ENCODE measurements at places on chromosomes 3 and 15.
A peak's percentile ranks its signal among the peaks of the same experiment; 100 is the strongest.

DNA sequence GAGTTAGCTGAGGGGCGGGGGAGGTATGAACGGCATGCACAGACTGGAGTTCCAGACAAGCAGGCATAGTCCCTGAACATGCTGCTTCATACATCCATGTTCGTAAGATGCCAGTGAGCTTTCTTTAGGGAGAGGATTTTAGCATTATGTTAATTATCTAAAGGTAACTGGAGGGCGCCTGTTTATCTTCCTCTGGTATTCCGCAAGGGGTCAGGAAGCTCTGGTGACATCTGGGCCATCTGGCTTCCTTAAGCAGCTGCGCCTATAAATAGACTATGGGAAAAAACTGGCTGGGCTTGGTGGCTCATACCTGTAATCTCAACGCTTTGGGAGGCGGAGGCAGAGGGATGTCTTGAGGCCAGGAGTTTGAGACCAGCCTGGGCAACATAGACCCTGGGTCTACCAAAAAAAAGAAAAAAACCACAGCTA lies 1.5 kb upstream of the FBXO22 start:
- no peak for DNase-seq

GRCh38 chr3:115148142-115148790 lies 1.2 kb upstream of the ZBTB20 start:
- no peak for DNase-seq

DNA sequence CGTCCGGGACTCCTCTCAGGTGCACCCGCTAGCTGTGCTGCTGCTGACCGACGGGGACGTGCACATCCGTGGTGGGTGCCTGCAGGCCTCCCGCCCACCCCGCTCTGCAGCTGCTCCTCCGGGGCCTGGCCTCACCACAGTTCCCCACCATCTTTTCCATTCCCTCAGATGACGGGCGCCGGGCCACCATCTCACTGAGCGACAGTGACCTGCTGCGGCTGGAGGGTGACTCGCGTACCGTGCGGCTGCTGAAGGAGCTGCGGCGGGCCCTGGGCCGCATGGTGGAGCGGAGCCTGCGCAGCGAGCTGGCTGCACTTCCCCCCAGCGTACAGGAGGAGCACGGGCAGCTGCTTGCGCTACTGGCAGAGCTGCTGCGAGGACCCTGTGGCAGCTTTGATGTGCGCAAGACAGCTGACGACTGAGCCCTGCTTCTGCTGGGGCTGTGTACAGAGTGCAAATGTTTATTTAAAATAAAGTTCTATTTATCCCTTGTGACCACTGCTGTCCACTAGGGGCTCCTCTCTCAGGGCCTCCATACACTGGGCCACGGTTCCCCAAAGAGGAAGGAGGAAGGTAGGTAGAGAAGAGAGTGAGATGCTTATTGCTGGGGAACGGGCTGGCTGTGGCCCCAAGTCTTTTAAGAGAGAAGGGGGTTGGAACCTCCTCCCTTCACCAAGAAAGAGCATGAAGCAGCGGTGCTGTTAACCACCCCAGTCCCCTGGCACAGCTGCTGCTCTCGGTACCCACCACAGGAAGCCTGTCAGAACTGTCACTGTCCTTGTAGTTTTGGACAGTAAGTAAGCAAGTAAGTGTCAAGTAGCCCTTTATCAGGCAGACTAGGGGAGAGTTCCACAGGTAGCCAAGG lies 47.0 kb downstream of the DHX30 start:
- DNase-seq = no peak

DNA sequence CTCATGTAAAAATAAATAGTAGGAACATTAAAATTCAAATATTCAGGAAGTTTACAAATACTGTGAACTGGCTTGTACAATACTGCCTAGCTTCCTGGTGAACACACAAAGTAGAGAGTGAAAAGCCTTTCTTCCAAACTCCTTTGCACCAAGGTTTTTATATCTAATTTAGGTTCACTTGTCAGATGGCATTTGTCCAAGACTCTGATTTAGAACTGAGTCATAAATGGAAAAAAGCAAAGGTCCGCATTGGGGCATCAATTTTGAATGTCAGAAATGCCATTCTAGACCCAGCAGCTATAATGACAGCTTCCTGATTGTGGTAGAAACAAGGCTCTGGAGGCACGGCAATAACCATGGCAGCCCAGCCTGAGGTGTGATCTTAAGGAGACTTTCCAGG lies 160.7 kb downstream of the PDE8A start:
- no peak for DNase-seq

DNA sequence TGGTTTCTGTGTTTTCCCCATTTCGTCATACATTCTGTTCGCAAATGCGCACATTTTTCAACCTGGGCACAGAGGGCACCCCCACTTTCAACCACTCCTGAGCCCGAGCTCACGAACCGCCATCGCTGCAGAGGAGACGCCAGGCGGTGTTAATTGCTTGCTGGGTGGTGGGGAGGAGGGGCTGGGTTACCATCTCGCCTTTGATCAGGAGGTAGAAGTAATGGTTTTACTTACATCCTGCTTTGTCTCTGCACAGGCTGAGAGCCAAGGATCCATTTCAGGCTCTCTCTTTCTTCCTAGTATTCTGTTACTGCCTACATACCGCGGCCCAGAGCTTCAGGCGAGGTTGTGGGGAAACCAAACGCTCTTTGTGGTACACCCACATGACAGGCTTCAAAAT lies 177.3 kb upstream of the WNT5A start:
- DNase-seq = no peak

DNA sequence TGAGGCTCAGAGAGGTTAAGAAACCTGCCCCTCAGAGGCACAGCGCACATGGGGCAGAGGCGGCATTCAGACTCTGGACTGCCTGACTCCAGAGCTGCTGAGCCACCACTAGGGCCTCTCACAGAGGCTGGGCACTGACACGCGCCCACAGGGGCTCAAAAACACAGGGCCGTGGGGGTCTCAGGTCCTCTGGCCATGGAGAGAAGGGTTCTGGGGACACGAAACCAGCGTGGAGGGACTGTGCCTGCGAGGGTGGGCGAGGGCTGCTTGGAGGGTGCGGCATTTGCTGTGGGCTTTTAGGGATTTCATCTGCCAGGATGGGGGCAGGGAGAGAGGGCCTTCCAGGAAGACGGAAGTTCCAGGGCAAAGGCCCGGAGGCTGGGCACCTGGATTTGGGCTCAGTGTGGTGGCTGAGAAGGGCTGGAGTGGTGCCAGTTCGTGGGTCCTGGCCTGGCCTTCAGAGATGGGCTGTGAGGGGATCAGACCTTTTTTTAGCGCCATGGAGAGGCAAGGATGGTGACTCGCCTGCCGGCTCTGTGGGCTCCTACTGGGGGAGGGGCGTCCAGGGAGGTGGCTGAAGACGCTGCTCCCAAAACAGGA lies 69.6 kb downstream of the EFCAB12 start:
- DNase-seq = no peak

DNA sequence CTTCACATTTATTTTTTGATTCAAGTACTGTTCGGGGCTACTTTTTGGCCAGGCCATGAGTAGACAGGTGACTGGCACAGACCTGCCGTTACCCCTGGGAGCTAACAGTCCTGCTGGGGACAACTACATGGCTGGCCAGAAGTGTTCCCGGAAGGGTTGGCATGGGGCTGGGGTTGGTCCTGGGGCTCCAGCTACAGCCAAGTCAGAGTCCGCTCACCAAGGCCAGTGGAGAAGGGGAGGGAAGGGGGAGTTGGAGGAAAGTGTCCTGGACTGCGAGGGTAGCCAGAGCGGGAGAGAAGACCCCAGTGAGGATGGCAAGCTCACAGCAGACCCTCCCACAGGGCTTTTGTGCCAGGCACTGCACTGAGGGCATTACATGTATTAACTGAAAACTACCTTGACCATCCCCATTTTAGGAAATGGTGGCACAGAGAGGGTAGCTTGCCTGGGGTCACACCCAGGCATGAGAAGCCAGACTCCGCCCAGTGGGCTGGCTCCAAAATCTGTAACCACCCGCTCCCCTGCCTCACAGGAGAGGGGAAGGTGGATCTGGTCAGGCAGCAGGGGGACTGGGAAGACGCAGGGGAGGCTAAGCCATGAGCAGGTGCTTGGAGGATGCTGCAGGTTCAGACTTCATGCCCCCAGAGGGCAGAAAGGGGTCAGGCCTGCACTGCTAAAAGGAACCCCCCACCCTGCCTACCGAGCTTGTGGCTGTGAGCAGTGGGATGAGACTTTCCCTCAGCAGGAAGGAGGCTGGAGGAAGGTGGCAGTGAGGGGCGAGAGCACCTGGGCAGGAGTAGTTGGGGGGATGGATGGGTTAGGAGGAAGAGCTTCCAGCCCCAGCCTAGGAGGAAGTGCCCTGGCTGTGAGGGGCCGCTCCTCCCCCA lies 38.3 kb upstream of the ESYT3 start:
- DNase-seq = no peak

DNA sequence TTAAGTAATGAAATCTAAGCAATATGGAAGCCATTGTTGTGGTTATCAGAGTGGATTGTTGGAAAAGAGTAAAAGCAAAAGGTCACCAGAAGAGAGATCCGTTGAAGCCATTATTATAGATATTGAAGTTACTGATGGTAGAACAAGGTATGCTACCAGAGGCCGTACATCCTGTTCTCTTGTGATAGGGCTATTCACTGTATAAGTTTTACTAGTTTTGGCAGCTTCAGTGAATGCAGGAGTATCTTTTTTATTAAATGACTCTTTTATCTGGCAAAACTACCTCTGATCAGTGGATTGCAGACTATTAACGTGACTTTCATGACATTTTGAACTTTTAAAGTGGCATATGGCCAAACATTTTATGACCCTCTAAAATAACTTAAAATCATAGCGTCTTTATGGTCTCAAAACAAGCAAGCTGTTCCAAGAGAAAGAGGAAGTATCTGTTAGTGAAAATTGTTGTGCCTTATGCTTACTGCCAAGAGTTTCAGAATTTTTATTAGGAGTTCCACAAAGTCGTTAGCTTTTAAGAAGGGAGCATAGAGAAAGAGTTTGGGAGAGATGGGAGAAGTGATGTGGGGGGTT lies 102.9 kb downstream of the LRRC49 start:
- DNase-seq = no peak

GRCh38 chr3:13009132-13009945 lies 63.9 kb downstream of the IQSEC1 start:
- no peak for DNase-seq

DNA sequence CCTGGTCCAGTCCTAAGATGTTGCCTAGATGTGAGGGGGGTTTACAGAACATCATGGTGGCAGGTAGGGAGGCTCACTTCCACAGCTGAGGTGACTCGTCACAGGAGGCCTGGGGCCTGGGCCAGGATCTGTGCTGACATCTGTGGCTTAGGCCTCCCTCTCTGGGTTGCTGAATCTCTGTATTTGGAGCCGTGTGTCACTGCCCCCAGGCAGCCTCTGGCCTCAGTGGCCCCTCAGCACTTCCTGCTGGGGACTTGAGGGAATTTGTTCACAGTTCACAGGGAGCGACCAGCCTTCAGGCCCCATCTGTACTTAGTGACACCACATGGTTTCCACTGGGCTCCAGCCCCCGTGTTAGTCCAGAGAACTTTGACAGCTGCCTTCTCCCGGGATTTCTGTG lies 41.7 kb upstream of the ADAMTSL3 start:
- DNase-seq = no peak

- DNase-seq = no peak
Observed at GRCh38 chr3:9204253-9204992, 45.0 kb downstream of the SRGAP3 start.

DNA sequence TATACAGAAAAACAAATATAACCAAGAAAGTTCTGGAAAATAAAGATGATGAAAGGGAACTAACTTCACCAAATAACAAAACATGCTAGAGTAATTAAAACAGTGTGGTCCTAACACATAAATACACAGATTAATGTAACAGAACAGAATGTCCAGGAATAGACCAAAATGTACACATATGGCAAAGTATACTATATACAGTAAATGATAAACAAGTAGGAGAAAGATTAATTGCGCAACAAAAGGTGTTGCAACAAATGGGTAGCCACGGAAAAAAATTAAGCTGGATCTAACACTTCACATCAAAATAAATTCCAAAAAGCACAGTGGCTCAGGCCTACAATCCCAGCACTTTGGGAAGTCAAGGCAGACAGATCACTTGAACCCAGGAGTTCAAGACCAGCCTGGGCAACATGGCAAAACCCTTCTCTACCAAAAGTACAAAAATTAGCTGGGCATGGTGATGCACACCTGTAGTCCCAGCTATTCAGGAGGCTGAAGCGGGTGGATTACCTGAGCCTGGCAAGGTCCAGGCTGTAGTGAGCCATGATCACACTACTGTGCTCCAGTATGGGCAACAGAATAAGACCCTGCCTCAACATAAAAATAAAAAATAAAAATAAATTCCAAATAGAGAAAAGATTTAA lies 19.8 kb downstream of the SCAP start:
- DNase-seq = no peak

- no peak for DNase-seq
Observed at GRCh38 chr15:99433026-99433756, 132.6 kb upstream of the MEF2A start.

GRCh38 chr3:187740421-187741399 lies 4.6 kb downstream of the BCL6 start:
- DNase-seq = peak; percentile 48

DNA sequence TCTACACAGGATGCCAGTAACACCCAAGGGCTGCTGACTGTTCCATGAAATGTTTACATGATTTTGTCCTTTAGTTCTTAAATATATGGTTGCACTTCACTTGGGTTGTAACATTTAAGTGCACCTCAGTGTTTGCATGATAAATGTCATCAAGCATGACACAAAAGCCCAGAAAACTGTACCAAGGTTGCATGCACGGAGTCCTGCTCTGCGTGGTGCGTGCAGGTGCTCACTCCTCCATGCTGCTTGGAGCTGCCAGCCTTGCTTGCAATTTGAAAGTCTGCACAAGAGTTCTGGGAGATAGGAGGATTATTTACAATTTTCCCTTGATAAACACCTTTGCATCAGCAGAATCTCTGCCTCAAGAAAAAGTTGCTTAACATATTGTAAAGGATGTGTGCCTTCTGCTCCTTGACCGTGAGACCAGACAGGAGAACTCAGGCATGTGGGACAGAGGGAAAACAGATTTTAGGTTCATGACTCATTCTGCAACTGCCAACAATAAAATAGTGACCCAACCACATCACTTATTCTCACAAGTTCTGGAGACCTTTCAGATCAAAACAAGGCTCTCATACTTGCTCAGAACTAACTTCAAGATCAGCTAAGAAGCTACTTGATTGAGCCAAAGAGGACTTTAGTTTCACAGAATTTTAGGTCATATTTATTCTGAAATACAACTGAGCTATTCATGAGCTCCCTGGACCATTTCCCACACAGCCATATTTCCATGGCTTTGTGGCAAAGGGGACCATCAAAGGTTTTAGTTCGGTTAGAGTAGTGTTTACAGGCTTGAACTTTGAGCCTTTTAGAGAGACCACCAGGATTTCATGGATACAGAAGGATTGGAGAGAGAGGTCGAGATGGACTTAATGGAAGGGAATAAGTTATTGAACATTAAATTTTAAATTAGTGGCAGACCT lies 128.4 kb upstream of the ZBED2 start:
- no peak for DNase-seq

- DNase-seq = no peak
Observed at GRCh38 chr3:134388292-134388691, 14.0 kb upstream of the AMOTL2 start.

DNA sequence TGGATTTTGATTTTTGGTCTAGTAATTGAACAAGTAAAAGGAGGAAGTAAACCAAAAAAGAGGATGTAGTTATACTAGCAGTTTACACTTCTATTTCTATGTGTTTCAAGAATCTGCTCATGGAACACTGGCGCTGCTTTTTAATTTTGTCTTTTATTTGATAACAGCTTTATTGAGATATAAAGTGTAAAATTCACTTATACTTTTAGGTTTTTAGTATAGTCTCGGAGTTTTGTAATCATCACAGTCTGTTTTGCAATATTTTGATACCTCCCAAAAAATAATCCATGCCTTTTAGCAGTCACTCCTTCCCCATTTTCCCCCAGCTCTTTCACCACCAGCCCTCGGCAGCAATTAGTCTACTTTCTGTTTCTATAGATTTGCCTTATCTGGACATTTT lies 18.0 kb downstream of the UBE2E2 start:
- DNase-seq = no peak

GRCh38 chr3:138440596-138440995 lies 6.2 kb downstream of the ESYT3 start:
- no peak for DNase-seq

Data from stimulated activated CD4-positive, alpha-beta T cell treated with anti-CD3 and anti-CD28 coated beads, Interleukin-1b, Interleukin-23, amount 100 ng/mL, for 1 hour (primary cell).